ENCODE measurements at places on chromosomes 12 and 14. TPM values are rescaled to one million over a fixed set of nuclear protein-coding genes. Genes with fewer than 3 reads are reported as not detected.

The SLC35F4 gene
- not detected for total RNA-seq

The LMNTD1 gene
- total RNA-seq: not detected

The CREBL2 gene
- 71.3 TPM for total RNA-seq

GRCh38 chr14:34971381-34971780 lies 11.4 kb upstream of the SRP54 start:
- DNase-seq: no peak

- no peak for DNase-seq
These were observed 1.1 kb downstream of the SYNJ2BP start for GRCh38 chr14:70415788-70416187.

DNA sequence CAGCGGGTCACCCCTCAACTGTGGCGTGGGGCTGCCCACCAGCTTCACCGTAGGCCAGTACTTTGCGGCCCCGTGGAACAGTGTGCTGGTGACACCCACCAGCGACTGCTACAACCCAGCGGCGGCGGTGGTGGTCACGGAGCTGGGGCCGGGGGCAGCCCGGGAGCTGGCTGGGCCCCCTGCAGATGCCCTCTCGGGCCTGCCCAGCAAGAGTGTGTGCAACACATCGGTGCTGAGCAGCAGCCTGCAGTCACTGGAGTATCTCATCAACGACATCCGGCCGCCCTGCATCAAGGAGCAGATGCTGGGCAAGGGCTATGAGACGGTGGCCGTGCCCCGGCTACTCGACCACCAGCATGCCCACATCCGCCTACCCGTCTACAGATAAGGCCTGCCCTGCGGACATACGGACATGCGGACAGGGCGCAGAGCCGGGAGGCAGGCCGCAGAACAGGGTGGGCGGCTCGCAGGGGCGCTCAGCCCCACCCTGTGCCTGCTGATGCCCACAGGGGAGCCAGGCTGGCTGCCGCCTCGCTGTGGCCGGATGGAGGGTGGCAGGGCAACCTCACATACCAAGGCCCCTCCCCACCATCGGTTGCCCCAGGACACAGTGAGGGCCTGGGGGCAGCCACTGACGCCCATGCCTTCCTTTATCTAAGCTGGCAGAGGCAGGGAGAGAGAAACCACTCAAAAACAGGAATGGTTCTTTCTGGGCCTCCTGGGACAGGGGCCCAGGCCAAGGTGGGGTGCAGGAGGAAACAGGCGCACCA lies 55.5 kb downstream of the FAM222A start:
- no peak for DNase-seq

GRCh38 chr12:132475304-132476037 lies 14.5 kb upstream of the FBRSL1 start:
- no peak for DNase-seq

GRCh38 chr12:77167801-77168200 lies 102.4 kb upstream of the E2F7 start:
- no peak for DNase-seq

- no peak for DNase-seq
These were observed 44.6 kb downstream of the DLK1 start for GRCh38 chr14:100771121-100771800.

- no peak for DNase-seq
These were observed 196.6 kb upstream of the MYL2 start for GRCh38 chr12:111117017-111117416.

DNA sequence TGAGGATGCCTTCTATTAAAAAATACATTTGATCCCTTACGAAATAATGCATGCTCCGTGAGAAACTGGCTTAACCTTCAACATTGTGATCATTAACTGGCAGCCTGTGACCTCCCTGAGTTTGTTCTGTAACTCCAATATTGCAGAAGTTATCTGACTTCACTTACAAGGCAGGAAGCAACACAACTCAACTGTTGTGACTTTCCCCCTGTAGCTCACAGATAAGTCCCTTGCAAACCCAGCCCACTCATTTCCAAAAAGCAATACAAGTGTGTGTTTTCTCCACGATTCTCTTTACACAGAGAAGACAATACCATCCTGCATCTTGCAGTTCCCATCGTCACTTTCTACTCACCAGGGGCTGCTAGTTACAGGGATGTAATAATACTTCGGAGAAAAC lies 304.7 kb upstream of the TMEM132C start:
- no peak for DNase-seq
